Epithelial cell of umbilical artery (primary cell): ENCODE measurements at places on chromosomes 1 and 21. TPM values are rescaled to one million over a fixed set of nuclear protein-coding genes. Genes with fewer than 3 reads are reported as not detected.

The AKNAD1 gene
- total RNA-seq, result not detected in 2 replicates

The CFAP141 gene
- not detected in 2 replicates for total RNA-seq

The LRRC42 gene
- 23.1 and 27.5 TPM in 2 replicates for total RNA-seq

The CEP170 gene
- 153 and 157 TPM in 2 replicates for total RNA-seq

The VAV3 gene
- total RNA-seq, result 1.9 and 2.1 TPM in 2 replicates

The RIMKLA gene
- total RNA-seq, result under 0.01 TPM in 2 replicates

The DUSP10 gene
- 1.9 and 4.1 TPM in 2 replicates for total RNA-seq

The CNR2 gene
- total RNA-seq, result not detected in 2 replicates

The ADGRL4 gene
- 82.2 and 240 TPM in 2 replicates for total RNA-seq

The LMNA gene
- 758 and 890 TPM in 2 replicates for total RNA-seq

The LYPLAL1 gene
- 13.3 and 44.7 TPM in 2 replicates for total RNA-seq

The LCE1F gene
- not detected in 2 replicates for total RNA-seq

The FCRL2 gene
- not detected in 2 replicates for total RNA-seq

The INKA2 gene
- total RNA-seq, result 1.9 and 2.4 TPM in 2 replicates

The UTS2 gene
- total RNA-seq, result under 0.01 TPM in 1 of 2 replicates, not detected in the other

The BTBD19 gene
- 8.1 and 8.2 TPM in 2 replicates for total RNA-seq

The UBR4 gene
- total RNA-seq, result 64.7 and 70.2 TPM in 2 replicates

The CTSK gene
- total RNA-seq, result 1.9 and 8.7 TPM in 2 replicates

The LUZP1 gene
- total RNA-seq, result 52.6 and 60.0 TPM in 2 replicates

The PROX1 gene
- 0.15 and 0.32 TPM in 2 replicates for total RNA-seq

The ZBTB7B gene
- total RNA-seq, result 7.5 and 9.7 TPM in 2 replicates

The CYYR1 gene
- 5.5 and 7.3 TPM in 2 replicates for total RNA-seq

The CFH gene
- 27.0 and 72.8 TPM in 2 replicates for total RNA-seq

The CD164L2 gene
- not detected in 2 replicates for total RNA-seq

The CFAP45 gene
- total RNA-seq, result 1.5 and 1.9 TPM in 2 replicates

The UBAP2L gene
- 45.5 and 57.3 TPM in 2 replicates for total RNA-seq

The CD5L gene
- not detected in 2 replicates for total RNA-seq

The STX12 gene
- total RNA-seq, result 101 and 118 TPM in 2 replicates

The MROH9 gene
- total RNA-seq, result not detected in 2 replicates

The AADACL3 gene
- not detected in 2 replicates for total RNA-seq

The PLA2G4A gene
- 10.6 and 23.4 TPM in 2 replicates for total RNA-seq

The LRRC53 gene
- not detected in 2 replicates for total RNA-seq

The DDX59 gene
- 8.1 and 11.1 TPM in 2 replicates for total RNA-seq

The ATP1A2 gene
- total RNA-seq, result not detected in 2 replicates

The KRTAP20-2 gene
- not detected in 2 replicates for total RNA-seq

The HAPLN2 gene
- total RNA-seq, result not detected in 2 replicates

The MAP10 gene
- 1.3 and 1.4 TPM in 2 replicates for total RNA-seq

The HSPA6 gene
- total RNA-seq, result 0.30 and 0.32 TPM in 2 replicates

The LYPD8 gene
- not detected in 2 replicates for total RNA-seq

The GJB3 gene
- total RNA-seq, result not detected in 2 replicates

The SETD4 gene
- total RNA-seq, result 18.5 and 21.7 TPM in 2 replicates

The RNF187 gene
- 29.8 and 40.9 TPM in 2 replicates for total RNA-seq

The RHCE gene
- total RNA-seq, result under 0.01 TPM in 1 of 2 replicates, not detected in the other

The C1orf141 gene
- total RNA-seq, result not detected in 2 replicates

The NCDN gene
- 9.9 and 10.4 TPM in 2 replicates for total RNA-seq
